Gastrocnemius medialis (tissue), 4 donors: ENCODE measurements at places on chromosomes 7 and 10. TPM values are rescaled to one million over a fixed set of nuclear protein-coding genes. Genes with fewer than 3 reads are reported as not detected.

NME8 gene
- total RNA-seq = not detected

- no peak overlapping the region for H3K4me3 ChIP-seq
- H3K27me3 ChIP-seq = no peaks in the 10 kb centered on the region
- no peaks in the 10 kb centered on the region for H3K36me3 ChIP-seq
- no peaks in the 10 kb centered on the region for H3K4me1 ChIP-seq
- H3K27ac ChIP-seq = no peak overlapping the region
These were observed 58.1 kb downstream of the FHIP2A start for GRCh38 chr10:114879541-114880158.

- H3K27me3 ChIP-seq = no peaks in the 10 kb centered on the region
- no peaks in the 10 kb centered on the region for H3K36me3 ChIP-seq
- H3K4me1 ChIP-seq = no peaks in the 10 kb centered on the region
- H3K4me3 ChIP-seq = no peak overlapping the region
- H3K27ac ChIP-seq = no peak overlapping the region
These were observed 150.5 kb downstream of the THSD7A start for GRCh38 chr7:11681461-11681860.

DNA sequence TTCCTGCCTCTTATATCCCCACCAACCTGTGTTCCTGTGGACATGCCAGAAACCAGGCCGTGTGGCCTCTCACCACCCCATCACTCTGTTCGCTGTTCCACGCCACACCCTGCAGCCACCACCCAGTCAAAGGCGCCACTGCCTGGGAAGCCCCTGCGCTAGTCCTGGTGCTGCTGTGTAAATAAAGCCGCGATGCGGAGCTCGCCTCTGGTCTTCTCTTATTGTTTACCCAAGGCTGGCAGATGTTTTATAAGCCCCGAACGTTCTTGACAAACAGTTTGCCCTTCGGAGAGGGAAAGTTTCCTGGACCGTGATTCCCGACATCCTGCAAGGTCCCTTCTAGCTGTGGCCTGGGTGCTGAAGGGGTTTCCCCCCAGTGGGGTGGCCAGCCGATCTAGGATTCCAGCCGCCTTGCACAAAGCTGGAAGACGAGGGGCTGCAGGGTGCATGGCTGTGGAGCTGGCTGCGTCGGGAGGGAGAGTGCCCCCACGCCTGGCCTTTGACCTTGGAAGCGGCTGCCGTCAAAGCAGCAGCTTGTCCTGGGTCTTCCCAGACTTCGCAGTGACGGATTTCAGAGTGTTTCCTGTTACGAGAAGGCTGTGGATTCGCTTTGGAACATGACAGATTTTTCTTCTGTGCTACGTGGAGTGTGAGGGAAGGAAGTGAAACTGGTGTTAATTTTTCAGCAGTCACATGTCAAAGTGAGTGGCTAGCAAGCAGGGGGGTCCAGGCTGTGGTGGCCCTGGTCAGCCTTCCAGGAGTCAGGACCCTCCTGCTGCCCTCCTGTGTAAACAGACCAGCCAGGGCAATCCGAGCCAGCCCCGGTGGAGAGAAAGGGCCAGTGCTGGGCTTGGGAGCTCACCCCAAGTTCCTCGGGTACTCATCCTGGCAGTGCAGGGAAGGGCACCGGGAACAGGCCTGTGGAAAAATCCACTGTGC lies 61.6 kb downstream of the LHPP start:
- H3K4me1 ChIP-seq = peaks cover 30% of the 10 kb centered on the region
- no peaks in the 10 kb centered on the region for H3K36me3 ChIP-seq
- no peaks in the 10 kb centered on the region for H3K27me3 ChIP-seq
- no peak for DNase-seq
- H3K4me3 ChIP-seq = peak overlapping the region; percentile 9
- H3K27ac ChIP-seq = peak overlapping the region; percentile 25

DNA sequence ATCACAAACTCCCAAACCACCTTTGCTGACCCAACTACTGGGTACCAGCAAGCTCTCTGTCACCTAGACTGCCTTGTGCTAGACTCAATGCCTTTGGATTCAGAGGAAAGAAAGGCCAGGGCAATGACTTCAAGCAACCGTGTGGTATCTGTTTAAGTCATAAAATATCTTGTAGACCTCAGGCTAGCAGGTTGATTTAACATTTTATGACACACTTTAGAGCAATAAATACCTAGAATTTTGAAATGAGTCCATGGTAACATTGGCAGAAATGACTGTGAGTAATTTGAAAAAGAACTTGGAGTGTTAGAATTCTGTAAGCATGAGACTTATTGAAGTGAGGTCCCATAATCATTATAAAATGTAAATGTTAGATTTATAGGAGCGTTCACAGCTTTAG lies 87.2 kb downstream of the TWIST1 start:
- no peak overlapping the region for H3K4me3 ChIP-seq
- H3K4me1 ChIP-seq = no peaks in the 10 kb centered on the region
- H3K27me3 ChIP-seq = no peaks in the 10 kb centered on the region
- DNase-seq = no peak
- no peaks in the 10 kb centered on the region for H3K36me3 ChIP-seq
- H3K27ac ChIP-seq = no peak overlapping the region

- no peaks in the 10 kb centered on the region for H3K36me3 ChIP-seq
- H3K27me3 ChIP-seq = no peaks in the 10 kb centered on the region
- H3K4me3 ChIP-seq = no peak overlapping the region
- H3K27ac ChIP-seq = no peak overlapping the region
- no peak for DNase-seq
- peaks cover 27% of the 10 kb centered on the region for H3K4me1 ChIP-seq
These were observed 52.0 kb downstream of the VIPR2 start for GRCh38 chr7:159092701-159093121.

DNA sequence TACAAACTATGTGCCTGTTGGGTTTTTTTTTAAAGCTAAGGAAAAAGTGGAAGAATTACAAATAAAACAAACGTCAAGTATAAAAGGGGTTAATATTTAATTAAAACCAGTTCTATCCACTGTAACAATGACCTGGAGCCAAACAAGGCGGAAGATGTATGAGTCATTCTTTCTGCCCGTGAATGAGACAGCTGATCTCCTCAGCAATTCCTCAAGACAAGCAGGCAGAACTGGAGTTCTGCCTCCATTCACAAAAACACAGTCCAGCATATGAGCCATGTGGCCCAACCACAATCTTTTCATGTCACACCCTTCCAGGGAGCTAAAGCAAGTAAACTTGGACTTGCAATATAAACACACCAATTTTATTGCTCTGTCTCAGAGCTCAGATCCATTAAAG lies 8.4 kb downstream of the ETV1 start:
- H3K27me3 ChIP-seq = peaks cover 4% of the 10 kb centered on the region
- no peak overlapping the region for H3K27ac ChIP-seq
- DNase-seq = peak; percentile 36
- H3K36me3 ChIP-seq = no peaks in the 10 kb centered on the region

DNA sequence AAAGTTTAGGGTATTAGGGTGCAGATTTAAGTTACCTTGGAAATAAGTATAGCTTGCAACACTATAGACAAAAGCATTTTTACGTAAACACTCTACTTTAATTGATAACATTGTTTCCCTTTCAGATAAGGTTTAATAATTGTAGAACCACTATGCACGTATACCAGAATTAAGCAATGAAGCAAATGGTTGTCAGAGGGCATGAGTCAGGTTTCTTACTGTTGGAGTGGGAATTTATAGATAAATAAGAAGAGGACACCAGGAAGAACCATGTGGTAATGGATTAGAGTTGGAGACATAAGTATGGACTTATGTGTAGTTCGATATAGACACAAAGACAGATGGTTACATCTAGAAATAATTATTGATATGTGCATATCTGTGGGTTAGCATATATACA lies 355.6 kb downstream of the ETV1 start:
- no peaks in the 10 kb centered on the region for H3K36me3 ChIP-seq
- no peak overlapping the region for H3K4me3 ChIP-seq
- DNase-seq = no peak
- H3K27me3 ChIP-seq = no peaks in the 10 kb centered on the region

DNA sequence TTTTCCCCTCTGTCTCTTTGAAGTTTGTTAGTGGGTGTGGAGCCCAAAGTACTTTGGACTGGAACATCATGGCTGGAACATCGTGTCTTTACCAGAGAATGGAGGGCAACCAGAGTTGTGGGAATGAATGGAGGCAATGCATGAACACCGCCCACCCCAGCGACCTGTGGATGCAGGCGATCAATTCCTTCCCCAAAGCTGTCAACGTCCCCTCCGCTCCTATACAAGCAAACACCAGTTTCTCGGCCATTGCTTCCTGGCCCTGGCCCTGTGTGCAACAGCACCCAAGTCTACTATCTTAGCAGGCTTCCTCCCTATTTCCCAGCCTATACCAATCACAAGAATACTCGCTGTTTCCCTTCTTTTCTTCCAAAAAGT lies 62.6 kb downstream of the CARD11 start:
- peaks cover 8% of the 10 kb centered on the region for H3K27me3 ChIP-seq
- H3K36me3 ChIP-seq = no peaks in the 10 kb centered on the region
- DNase-seq = no peak
- no peak overlapping the region for H3K4me3 ChIP-seq

DNA sequence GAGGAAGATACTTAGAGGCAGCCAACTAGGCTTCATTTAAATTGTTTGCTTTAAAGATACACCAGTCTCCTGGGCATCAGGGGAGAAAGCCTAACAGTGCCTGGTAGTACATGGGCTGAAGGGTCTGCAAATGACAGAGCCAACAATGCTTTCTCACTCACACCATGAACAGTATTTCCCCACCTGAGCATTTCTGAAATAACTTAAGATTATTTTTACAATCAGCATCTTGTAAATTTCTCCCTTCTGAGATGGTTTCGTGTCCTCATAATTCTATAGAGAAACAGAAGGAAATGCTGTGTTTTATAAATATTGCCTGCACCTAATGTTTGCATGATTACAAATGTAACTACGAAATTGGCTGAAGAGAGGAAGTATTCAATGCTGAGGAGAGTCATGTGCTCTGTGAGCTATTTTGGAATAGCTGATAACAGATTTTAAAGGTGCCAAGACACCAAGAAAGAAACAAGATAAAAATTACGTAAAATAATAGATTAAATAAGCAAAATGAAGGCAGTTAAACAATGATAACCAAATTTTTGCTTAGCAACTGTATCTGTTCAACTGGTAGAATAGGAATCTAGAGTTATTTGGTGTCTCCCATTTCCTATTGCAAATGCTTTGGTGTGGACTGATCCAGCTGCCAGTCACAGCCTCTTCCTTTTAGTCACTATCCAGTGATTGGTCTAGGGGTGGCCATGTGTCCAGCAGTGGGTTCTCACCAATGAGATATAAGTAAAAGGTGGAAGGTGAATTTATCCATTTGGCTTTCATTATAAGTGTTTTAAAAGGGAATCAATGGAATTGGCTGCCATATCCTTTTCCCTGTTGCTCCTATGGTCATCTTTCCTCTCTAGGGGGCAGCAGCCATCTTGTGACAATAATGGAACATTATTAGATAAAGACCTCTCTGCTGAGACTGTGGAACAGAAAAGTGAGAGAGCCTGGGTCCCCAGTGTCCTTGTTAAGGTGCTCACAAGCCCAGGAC lies 167.9 kb upstream of the SLC26A5 start:
- H3K36me3 ChIP-seq = no peaks in the 10 kb centered on the region
- no peaks in the 10 kb centered on the region for H3K27me3 ChIP-seq
- no peak for DNase-seq

DNA sequence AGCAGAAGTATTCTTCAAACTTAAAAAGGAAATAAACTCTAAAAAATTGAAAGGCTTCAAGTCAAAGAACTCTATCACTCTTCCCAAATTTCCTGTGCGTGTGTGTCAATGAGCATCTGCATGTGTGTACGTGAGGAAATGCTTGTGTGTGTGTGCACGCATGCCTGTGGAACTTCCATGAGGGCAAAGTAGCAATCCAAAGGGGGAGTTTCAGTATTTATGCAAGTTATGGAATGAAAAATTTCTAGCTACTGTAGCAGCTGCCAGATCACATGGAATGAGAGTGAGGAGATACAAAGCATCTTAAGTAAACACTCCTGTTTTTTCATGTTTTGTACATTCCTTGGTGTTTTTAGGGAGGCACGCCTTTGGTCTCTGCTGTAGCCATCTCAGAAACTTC lies 152.6 kb downstream of the RAPGEF5 start:
- H3K4me3 ChIP-seq = no peak overlapping the region
- H3K27ac ChIP-seq = no peak overlapping the region
- H3K36me3 ChIP-seq = no peaks in the 10 kb centered on the region
- no peak for DNase-seq
- no peaks in the 10 kb centered on the region for H3K4me1 ChIP-seq

DNA sequence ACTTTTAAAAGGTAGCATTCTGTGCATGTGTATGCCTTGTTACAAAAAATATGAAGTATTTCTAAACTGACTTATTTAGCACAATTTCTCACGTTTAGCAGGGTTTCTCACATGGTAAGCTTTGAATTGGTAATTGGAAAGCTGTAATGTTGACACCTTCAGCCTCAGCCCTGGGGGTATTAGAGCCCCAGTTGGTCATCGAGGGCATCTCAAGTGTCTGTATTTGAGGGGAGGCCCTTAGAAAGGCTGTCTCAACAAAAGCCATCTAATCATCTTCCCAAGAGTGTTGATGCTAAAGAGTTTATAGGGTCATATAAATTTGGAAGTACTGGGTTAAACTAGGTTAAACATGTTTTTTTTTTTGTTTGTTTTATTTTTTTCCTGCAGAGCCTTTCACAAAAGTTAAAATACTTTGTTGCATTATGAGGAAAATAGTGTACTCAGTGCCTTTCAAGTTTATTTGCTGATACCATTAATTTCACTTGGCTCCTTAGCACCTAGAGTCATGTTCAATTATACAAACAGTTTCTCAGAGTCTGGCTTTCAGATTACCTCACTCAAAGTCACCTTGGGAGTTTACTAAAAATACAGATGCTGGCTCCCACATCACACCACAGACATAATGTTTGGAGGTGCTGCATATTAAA lies 134.0 kb downstream of the CD36 start:
- H3K4me1 ChIP-seq = peaks cover 50% of the 10 kb centered on the region
- H3K27ac ChIP-seq = no peak overlapping the region
- H3K36me3 ChIP-seq = no peaks in the 10 kb centered on the region

DNA sequence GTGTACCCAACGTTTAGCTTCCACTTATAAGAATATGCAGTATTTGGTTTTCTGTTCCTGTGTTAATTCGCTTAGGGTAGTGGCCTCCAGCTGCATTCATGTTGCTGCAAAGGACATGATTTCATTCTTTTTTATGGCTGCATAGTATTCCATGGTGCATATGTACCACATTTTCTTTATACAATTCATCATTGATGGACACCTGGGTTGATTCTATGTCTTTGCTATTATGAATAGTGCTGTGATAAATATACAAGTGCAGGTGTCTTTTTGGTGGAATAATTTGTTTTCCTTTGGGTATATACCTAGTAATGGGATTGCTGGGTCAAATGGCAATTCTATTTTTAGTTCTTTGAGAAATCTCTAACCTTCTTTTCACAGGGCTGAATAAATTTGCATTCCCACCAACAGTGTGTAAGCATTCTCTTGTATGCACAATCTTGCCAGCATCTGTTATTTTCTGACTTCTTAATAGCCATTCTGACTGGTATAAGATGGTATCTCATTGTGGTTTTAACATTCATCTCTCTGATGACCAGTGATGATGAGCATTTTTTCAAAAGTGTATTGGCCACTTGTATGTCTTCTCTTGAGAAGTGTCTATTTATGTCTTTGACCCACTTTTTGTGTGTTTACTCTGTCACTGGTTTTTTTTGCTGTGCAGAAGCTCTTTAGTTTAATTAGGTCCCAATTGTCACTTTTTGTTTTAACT lies 72.5 kb upstream of the CC2D2B start:
- no peaks in the 10 kb centered on the region for H3K4me1 ChIP-seq
- no peaks in the 10 kb centered on the region for H3K36me3 ChIP-seq
- H3K27ac ChIP-seq = no peak overlapping the region
- DNase-seq = no peak
- no peak overlapping the region for H3K4me3 ChIP-seq
- no peaks in the 10 kb centered on the region for H3K27me3 ChIP-seq
